ENCODE measurements at places on chromosomes 12 and 14.

- DNase-seq: no peak
Measured at GRCh38 chr12:5512601-5512970, 80.7 kb downstream of the NTF3 start.

GRCh38 chr12:120067084-120067869 lies 49.3 kb downstream of the RAB35 start:
- DNase-seq: no peak

GRCh38 chr12:68422956-68423574 lies 90.9 kb upstream of the MDM1 start:
- DNase-seq: no peak

- no peak for DNase-seq
Measured at GRCh38 chr14:21083565-21084325, 13.6 kb downstream of the ARHGEF40 start.

DNA sequence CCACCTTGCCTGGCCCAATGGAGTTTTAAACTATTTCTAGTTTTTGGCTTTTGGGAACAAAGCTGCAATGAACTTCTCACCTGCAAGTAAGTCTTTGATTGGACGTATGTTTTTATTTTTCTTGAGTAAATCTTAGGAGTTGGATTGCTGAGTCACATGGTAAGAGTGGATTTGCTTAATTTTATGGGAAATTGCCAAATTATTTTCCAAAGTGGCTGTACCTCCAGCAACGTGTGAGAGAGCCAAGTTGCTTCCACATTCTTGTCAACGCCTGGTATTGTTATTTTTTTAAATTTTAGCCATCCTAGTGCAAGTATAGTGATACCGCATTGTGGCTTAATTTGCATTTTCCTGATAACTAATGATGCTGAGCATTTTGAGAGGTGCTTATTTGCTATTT lies 136.6 kb downstream of the LMNTD1 start:
- no peak for DNase-seq

- DNase-seq: no peak
Measured at GRCh38 chr12:126147321-126147720, 1082.1 kb downstream of the AACS start.
